ENCODE measurements at places on chromosomes 12 and 14.
A peak's percentile ranks its signal among the peaks of the same experiment; 100 is the strongest.

DNA sequence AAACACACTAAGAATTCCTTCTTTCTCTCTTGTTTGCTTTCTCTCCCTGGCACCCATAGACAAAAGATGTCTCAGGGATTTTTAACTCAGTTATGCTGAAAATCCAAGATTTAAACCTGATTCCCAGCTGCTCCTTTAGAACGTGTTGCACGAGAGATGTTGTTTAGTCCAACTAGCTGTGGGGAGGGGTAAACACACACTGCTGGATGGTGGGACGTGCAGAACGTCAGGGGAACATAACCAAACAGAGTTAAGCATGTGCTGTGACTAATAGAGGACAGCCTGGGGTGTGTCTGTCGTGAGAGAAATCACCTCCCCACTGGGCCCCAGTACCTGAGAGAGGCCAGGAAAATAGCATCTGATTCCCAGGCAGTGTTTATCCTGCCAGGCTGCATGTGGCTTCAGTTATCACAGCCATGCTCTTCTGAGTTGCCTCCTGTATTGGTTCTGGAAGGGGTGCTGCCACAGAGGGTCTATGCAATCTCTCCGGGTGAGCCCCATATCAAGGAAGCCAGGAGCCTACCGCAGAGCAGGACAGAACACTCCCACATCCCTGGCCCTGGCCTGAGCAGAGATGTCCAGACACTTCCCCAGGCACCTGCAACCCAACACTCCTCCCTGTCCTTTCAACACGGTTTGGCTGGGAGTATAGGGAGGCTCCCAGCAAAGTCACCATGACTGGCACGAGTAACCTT lies 112.7 kb upstream of the EGLN3 start:
- DNase-seq, result no peak

DNA sequence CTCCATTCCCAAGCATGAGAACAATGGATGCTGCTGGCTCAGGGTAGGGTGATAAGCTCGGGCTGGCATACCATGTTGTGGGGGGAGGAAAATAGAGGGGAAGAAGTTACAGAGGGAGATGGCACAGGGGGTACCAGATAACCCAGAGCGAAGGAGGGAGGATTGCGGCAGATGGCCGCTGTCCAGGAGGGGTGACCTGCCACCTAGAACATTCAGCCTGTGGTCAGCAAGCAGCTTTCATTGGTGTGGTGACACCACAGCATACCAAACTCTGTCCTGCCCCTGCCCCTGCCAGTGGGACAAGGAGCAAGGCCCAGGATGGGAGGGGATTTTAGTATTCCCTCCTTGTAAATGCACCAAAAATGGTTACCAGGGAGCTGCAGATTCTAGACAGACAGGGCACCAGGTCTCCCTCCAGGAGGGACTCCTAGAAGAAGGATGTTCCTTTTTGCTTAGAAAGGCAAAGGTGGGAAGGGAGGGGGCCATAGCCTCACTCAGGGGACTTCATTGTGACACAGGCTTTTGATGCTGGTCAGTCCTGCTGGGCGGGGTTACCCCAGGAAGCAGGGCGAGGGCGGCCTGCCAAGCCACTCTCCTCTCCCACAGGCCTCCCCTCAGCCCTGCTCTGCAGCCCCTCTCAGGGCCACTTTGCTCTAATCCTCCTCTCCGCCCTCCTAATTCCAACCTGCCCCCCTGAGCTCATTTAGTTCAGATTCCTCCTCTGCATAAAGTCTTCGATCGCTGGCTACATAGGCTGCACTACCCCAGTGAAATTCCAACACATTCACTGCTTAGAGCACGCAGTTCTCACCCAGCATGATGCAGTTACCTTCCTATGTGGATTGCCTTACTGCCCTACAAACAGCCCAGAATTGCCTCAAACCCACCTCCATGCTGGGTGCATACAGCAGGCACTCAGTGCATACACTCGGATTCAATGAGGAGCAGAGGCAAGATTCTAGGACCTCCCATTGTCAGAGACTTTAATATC lies 36.0 kb upstream of the PLEKHG6 start:
- no peak for DNase-seq

DNA sequence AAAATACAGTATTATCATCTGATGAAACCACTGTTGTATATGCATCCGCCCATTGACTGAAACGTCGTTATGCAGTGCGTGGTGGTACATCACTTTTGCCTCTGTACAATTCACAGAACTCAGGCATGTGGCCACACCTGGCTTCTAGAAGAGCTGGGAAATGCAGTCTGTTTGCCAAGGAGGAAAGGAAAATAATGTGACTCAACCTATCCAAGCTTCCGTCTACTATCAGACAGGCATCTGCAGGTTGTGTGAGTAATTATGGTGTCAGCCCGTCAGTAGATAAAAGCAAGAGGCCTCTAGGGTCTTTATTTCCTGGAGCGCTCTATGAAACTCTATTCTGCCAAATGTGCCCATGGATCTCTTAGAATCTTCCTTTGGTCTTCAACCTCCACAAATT lies 111.6 kb downstream of the BBS10 start:
- no peak for DNase-seq

- DNase-seq, result no peak
These were observed 58.4 kb downstream of the CCDC91 start for GRCh38 chr12:28248555-28249145.

- no peak for DNase-seq
These were observed 175.4 kb upstream of the PWP1 start for GRCh38 chr12:107510211-107510610.

DNA sequence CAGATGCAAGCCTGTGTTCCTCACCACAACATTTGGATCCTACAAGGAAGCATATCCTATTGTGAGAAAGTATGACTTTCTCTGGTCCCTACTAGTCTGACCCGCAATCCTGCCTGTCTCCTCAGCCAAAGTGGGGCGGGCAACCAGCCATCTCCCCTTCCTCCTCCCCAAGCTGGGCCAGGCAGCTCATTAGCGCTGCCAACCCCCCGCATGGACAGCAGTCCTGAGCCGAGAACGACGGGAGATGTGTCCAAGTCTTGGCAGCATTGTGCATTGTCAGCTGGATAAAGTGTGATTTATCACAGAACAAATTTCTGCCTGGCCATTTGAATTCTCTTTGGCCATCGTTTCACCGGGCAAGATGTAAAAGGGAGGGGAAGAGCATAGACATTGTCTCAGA lies 139.4 kb downstream of the SLC15A4 start:
- DNase-seq, result no peak

- no peak for DNase-seq
These were observed 155.5 kb downstream of the KIF21A start for GRCh38 chr12:39287409-39287808.

- no peak for DNase-seq
These were observed 27.1 kb upstream of the LUM start for GRCh38 chr12:91138337-91138920.

GRCh38 chr14:77104393-77104792 lies 6.3 kb downstream of the CIPC start:
- DNase-seq, result no peak

DNA sequence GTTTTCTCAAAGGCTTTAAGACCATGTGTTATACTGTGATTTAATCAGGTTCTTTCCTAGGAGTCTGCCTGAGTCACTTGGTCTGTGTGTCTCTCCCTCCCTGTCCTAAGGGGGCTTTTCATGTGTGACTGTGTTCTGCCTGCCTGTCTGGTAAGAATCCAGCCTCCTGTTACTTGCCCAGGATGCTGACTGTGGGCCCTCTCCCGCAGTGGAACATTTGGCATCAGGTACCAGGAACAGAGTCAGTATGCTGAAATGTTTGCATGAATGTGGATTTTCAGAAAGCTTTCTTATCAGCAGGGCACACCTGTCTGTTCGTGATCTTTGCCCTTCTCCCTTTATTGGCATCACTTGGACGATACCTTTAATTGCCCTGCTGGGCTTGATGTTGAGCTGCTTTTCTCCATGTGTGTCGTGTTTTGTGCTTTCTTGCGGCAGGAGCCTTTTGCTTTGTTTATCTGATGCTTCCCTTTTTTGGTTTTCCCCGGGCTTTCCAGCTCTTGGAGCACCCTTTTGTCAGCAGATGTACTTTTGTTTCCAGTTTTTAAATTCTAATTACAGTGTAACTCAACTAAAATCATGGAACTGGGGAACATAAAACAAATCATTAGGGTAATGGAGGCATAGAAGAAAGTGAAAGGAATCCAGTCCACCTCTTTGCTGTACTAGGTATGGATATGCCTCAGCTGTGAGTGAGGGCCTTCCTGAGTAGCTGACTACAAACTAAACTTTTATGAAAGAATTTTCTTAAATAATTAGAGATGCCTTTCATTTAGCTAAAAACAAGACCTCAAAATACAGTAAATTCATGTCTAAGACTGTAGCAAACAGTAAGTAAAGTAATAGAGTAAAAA lies 72.5 kb downstream of the TRAF3 start:
- no peak for DNase-seq

- DNase-seq, result no peak
These were observed 5.6 kb upstream of the SERPINA9 start for GRCh38 chr14:94481468-94482131.

- DNase-seq, result no peak
These were observed 5.6 kb upstream of the GLRX5 start for GRCh38 chr14:95529216-95529615.

GRCh38 chr12:104632724-104633201 lies 176.0 kb downstream of the CHST11 start:
- no peak for DNase-seq

GRCh38 chr12:42421844-42422779 lies 96.1 kb downstream of the PPHLN1 start:
- no peak for DNase-seq

- no peak for DNase-seq
These were observed 81.2 kb downstream of the BCL11B start for GRCh38 chr14:99190696-99191394.

GRCh38 chr14:76201162-76201561 lies 49.4 kb downstream of the GPATCH2L start:
- no peak for DNase-seq

- DNase-seq, result peak; percentile 92
These were observed 1.4 kb downstream of the AKT1 start for GRCh38 chr14:104794099-104794498.

Measured in HEK293T (cell line).